ENCODE measurements at places on chromosomes 2 and 18.

DNA sequence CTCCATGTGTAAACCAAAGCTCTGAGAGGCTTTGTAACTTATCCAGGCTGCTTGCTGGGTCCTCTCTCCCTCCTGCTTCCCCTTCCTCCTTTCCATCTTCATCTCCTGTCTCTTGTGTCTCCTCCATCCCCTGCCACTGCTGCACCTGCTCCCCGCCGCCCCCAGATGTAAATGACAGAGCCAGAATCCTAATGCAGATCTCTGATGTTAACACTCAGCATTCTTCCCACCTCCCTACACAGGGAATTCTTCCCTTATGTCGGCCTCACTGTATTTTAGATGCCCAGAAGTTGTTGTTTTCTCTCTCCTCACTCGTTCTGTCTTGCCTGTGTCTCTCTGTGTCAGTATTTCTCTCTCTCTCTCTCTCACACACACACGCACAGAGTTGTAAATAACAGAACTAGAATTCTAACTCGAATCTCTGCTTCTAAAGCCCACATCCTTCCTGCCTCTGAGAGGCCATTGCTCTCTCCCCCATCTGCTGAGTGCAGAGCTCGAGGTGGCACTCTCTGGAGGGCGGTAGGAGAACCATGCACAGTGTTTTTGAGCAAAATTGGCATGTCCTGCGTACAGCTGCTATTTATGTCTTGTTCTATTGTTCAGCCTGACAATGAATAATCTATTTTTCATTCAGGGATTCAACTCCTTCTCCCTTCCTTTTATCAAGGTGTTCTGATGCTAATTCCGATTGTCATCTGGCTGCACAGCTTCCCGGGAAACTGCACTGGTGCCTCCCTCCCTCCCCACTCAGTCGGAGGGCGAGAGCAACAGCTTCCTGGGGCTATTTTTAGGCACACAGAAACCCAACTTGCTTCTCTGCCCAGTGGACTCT lies 219.9 kb downstream of the SH3RF3 start:
- peak; percentile 36 for DNase-seq

DNA sequence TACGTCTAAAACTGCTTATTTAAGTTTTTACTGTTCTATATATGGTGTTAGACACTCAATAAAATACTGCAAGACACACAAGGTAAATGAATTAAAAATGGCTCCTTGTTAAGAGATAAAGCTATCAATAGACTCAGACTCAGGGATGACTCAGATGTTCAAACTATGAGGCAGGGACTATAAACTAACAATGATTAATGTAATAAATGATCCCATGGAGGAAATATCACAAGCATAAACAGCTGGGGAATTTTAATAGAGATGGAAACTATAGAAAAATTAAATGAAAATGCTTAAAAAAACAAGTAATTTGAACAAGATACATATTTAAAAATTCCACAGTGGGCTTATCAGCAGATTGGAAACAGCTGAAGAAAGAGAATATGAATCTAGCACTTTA lies 650.8 kb downstream of the DCDC2C start:
- DNase-seq = no peak

GRCh38 chr2:177359836-177360595 lies 32.6 kb upstream of the AGPS start:
- no peak for DNase-seq

DNA sequence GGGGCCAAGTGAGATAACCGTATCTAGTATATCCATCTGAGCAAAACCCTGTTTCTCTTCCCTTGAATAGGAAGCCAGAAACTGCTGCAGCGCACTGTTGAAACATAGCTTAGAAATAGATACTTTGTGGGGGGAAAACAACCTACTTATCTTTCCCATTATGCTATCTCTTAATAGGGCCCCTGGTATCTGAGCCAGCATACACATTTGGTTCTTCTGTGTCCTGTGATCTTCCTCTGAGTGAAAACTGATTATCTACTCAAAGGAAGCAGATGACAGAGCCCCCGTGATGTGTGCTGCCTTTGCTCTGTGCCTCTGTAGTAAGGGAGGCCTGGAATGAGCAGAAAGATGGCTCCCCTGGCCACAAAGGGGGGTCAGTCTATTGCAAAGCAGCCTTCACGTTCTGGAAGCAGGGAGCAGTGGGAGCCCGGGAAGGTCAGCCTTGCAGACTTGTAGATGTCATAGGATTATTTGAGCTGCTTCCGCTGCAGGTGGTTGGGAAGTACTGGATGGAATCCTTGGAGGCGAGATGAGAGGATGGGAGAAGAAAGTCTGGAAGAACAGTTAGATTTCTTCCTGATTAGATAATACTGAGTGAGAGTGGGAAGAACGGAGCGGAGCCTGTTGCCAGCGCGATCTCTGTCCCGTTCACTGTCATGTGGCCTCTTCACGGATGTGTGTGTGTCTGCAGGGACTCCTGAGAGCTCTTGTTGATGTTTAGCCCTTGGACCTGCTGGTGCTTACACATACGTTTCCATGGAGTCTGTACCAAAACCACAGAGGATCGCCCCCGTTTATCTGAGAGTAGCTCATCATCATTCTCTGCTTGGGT lies 150.1 kb downstream of the AGAP1 start:
- DNase-seq = no peak

GRCh38 chr2:88709181-88709631 lies 17.7 kb downstream of the RPIA start:
- DNase-seq = no peak

GRCh38 chr18:63788447-63789096 lies 13.4 kb downstream of the SERPINB7 start:
- DNase-seq = no peak

DNA sequence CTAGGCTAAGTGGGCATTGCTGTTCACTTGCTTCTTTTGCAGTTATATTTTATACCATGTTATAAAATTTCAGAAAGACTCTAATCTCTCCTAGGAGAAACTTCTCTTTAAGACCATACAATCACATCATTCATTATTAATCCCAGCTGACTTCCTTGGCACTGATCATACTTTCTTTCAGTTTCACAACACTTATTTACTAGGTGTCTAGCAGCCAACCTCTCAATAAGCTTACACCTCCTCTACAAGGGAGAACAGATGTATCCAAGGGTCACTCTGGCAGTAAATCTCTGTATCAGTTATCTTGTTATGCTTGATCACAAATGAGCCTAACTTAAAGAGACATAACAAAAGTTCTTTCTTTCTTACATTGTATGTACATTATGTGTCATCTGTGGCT lies 69.8 kb upstream of the EPB41L5 start:
- no peak for DNase-seq

DNA sequence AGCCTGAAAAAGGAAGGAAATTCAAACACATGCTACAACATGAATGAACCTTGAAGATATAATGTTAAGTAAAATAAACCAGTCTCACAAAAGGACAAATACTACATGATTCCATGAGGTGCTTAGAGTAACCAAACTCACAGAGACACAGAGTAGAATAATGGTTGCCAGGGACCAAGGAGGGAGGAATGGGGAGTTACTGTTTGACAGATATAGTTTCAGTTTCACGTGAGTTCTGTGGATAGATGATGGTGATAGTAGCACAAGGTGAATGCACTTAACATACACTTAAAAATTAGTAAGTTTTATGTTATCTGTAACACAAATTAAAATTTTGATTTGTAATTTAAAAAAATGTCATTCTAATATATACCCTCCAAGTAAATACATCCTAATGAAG lies 106.9 kb upstream of the ACVR1C start:
- DNase-seq = no peak

DNA sequence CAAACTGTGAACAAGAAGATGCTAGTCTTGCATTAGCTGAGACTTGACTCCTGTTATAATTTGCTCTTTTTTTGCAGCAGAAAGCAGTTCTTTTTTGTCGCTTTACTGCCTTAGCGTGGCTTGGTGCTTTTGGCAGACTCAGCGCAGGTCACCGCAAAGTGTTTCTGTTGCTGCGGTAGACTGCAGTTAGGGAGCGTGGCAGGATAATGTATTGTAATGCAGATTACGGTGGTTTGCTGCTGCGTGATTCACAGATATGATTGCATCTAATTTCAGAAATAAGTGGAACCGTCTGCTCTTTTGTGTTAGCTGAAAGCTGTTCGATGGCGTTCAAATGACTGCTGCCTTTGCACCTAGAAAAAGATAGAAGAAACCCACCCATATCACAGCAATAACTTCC lies 131.6 kb upstream of the SATB2 start:
- DNase-seq = no peak

DNA sequence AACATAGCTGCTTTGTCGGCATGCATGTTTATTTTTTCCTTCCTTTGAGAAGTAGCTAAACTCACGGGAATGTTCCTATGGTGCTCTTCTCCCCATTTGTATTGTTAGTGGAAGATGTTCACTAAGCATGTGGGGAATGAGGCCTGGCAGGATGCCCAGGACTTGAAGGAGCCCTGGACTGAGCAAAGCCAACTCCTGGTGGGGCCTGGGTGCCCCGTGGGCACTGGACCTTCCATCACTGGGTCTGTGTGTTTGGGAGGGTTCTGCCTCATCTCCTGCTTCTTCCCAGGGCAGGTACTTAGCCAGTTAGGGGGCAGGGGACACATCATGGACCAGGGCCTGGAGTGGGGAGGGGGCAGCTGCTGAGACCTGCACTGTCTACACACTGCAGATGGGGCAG lies 49.3 kb downstream of the ACAA2 start:
- DNase-seq = no peak

- DNase-seq = no peak
Observed at GRCh38 chr2:9143264-9143815, 63.3 kb upstream of the ASAP2 start.

- no peak for DNase-seq
Observed at GRCh38 chr18:61900504-61901281, 7.9 kb upstream of the RNF152 start.

- DNase-seq = no peak
Observed at GRCh38 chr18:59093668-59094067, 46.0 kb upstream of the SEC11C start.

DNA sequence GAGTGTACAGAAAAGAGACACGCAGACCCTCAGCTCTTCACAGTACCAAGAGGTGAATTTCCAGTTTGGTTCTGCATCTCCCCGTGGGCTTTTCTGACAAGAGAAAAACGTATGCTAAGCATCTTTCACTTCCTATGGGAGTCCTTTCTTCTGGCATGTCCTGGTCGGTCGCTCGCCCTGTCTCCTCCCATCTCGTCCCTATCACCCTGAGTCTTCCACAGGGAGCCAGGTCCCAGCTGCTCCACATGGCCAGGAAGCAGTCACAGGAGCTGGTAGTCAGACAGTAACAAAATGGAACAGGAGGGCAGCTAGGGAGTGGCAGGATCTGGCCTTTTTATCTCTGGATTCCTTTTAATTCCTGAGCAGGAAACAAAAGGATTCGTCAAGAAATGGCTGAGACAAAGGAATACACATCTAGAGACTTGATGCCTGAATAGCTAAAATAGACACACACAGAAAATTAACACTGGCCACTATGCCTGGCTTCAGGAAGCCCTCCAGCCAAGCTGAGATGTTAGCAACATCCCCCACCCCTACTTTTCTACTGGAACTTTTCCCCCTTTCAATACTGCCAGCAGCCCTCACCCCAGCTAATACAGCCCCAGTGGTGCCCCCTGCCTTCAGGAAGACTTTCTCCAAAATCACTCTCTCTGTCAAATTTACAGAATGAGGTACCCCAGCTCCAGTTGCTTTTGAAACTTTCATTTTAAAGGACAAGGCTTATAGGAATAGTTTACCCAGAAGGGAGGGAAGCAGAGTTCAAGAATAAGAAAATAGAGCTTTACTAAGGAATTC lies 136.1 kb downstream of the DNER start:
- no peak for DNase-seq

DNA sequence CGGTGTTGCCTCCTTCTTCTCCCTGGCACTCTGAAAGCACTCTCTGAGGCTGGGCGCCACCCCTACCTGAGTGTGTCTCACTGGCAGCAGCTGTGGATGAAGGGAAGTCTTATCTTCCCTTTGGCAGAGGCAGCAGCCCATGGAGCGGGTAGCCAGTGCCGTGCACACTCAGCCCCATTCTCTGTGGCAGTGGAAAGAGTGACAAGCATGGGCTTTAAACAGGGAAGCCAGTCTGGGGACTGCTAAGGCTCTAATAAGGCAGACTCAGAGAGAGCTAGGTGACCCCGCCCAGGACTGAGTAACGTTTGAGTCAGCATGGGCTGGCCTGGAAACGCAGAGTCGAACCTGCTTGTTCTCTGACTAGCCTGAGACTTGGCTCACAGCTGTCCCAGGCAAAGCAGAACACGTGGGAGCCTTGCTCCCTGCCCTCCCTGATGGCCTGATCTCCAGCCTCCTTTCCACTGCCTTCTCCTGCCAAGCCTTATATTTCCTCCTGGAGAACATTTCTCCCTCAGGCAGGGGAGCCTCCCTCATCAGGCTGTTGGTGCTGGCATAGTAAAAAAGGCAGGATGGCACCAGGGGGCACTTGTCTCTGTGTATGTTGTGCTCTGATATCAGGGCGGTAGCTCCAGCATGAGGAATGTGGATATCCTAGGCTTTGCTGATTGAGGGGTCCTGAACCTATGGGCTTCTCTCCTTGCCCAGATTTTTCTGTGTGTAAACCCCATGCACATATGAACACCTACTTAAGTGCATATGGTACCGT lies 93.9 kb upstream of the LGALSL start:
- DNase-seq = no peak

DNA sequence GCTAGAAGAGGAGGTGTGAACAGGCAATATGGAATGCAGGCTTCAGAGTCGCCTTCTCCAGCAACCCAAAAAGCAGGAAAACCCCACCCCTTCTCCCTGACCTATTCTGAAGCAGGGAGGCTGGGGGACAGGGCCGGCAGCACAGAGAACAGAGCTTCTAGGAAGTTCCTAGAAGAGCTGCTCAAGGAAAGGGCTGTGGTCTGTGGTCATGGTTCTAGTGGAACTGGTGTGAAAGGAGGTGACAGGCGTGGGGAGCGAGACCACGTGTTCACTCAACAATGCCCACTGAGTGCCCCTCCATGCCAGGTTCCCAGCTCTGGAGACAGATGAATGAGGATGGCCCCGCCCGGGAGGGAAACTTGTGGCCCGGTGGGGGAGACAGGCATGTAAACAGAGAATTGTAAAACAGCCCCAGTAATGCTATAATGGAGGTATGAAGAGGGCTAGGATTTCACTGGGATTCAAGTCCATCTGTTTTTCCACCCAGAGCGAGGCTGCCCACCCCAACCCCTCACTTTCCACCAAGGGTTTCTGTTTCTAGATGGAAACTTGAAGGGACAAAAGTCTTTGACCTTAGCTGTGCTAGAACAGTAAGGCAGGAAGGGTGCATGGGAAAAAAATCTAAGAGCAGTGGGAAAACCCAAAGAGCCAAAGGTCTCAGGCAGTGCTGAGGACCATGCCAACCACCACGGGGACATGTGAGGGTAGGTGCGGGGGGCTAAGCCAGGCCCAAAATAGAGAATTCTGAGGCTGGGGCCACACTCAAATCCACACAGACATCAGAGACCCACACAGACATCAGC lies 71.8 kb downstream of the TNS1 start:
- DNase-seq = no peak

GRCh38 chr2:9168821-9169221 lies 37.8 kb upstream of the ASAP2 start:
- no peak for DNase-seq

Data from effector memory CD8-positive, alpha-beta T cell (primary cell).